Esophagus squamous epithelium (tissue), 5 donors: ENCODE measurements at places on chromosomes 1 and 21.

DNA sequence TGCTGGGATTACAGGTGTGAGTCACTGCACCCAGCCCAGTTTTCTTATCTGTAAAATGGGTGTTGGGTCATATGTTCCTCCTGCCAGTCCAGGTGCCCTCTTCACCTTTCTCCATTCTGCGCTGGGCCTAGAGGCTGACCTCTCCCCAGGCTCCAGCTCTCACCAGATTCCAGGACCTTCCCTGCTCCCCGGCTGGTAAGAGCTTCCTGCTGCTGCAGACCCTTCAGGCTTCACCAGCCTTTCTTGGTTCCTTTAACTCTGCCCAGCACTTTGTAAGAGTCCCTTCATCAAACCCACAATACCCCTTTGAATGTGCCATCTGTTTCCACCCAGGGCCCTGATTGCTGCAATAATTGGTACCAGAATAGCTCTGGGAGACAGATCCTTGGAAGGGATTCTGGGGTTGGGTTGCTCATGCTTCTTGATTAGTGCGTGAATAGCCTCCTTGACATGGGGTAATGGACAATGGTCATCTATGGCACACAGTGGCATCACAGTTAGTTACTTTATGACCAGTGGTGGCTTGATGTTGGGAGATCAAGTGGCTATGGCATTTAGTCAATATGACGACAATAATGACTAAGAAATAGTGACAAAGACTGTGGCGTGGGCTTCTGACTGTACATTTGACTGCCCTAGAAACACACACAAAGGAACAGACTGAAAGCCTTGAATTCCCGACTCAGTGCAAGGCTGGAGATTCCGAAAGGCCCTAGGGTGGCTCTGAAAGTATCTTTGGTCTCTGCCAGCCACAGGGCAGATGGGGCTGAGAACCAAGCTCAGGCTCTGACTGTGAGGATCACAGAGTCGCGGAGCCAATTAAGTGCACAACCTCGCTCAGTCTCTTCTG is 67.3 kb downstream of the SLC9A1 start:
- H3K27me3 ChIP-seq: peaks cover 3% of the 10 kb centered on the region
- H3K27ac ChIP-seq: no peak overlapping the region
- no peaks in the 10 kb centered on the region for H3K36me3 ChIP-seq
- no peaks in the 10 kb centered on the region for H3K4me1 ChIP-seq

- no peaks in the 10 kb centered on the region for H3K36me3 ChIP-seq
- H3K4me3 ChIP-seq: no peak overlapping the region
- peaks cover 7% of the 10 kb centered on the region for H3K4me1 ChIP-seq
- H3K27me3 ChIP-seq: no peaks in the 10 kb centered on the region
- DNase-seq: no peak
- H3K27ac ChIP-seq: no peak overlapping the region
Observed at GRCh38 chr1:99818063-99818699, 32.0 kb upstream of the AGL start.

GRCh38 chr1:115982400-115982799 is 6.1 kb downstream of the SLC22A15 start:
- H3K36me3 ChIP-seq: peaks cover 18% of the 10 kb centered on the region
- H3K27ac ChIP-seq: no peak overlapping the region
- H3K4me1 ChIP-seq: peaks cover 30% of the 10 kb centered on the region

DNA sequence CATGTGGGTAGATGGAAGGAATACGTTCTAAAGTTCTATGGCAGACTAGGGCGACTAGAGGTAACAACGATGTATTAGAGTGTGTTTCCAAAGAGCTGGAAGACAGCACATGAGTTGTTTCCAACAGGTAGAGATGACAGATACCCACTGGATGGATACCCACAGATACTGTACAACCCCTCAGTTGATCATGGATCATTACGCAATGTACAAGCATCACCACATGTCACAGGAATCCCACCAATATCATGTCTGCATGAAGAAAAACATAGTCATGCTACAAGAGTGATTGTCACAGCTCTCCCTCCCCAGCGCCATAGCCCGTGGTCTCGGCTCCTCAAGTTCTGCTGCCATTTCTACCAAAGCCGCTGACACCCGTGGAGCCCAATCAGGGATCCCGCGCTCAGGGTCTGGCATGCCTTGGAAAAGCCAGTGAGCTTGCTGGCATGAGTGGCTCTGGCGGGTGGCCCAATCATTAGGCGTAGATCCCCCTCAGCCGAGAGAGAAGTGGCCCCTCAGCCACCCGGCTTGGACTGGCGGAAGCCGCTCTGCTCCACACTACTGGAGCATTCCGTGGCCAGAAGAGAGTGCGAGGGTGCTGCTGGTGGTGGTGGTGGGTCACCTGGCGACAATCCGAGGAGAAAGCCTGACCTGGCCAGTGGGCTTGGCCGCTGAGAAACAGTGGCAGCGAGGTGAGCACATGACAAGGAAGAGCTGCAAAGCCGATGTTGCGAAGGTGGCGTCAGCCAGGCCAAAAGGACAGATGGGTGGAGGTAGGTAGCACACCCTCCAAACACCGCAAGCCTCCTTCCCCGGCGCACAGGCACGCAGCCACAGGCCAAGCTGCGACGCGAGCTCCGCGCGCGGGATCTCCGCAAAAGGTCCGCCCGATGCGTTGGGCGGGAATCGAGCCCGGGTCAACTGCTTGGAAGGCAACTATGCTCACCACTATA is 65.7 kb upstream of the FCGR2A start:
- no peaks in the 10 kb centered on the region for H3K27me3 ChIP-seq
- peak overlapping the region; percentile 66 for H3K4me3 ChIP-seq
- peak overlapping the region; percentile 2 for H3K27ac ChIP-seq

DNA sequence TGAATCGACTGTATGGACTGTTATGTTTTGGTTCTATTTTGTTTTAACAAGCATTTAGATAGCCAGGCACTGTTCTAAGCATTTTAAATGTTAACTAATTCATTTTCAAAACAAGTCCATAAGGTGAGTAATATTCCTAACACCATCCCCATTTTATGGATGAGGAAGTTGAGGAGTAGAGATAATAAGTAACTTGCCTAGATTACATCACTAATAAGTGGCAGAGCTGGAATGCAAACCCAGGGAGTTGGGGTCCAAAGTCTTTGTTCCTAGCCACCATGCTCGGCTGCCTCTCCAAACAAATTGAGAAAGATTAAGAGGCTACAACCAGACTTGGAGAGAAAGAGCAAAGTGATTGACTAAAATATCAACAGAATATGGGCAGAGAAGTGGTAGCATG is 12.6 kb upstream of the LEPR start:
- DNase-seq: no peak
- H3K27me3 ChIP-seq: no peaks in the 10 kb centered on the region
- H3K4me1 ChIP-seq: no peaks in the 10 kb centered on the region
- no peak overlapping the region for H3K27ac ChIP-seq
- H3K36me3 ChIP-seq: no peaks in the 10 kb centered on the region

- H3K4me3 ChIP-seq: no peak overlapping the region
- no peaks in the 10 kb centered on the region for H3K27me3 ChIP-seq
- no peaks in the 10 kb centered on the region for H3K36me3 ChIP-seq
- DNase-seq: no peak
Observed at GRCh38 chr1:61606448-61607312, 118.3 kb downstream of the TM2D1 start.
